ENCODE measurements at places on chromosomes 13 and 19.

GRCh38 chr13:35332134-35332533 is 144.4 kb downstream of the MAB21L1 start:
- DNase-seq, result no peak

DNA sequence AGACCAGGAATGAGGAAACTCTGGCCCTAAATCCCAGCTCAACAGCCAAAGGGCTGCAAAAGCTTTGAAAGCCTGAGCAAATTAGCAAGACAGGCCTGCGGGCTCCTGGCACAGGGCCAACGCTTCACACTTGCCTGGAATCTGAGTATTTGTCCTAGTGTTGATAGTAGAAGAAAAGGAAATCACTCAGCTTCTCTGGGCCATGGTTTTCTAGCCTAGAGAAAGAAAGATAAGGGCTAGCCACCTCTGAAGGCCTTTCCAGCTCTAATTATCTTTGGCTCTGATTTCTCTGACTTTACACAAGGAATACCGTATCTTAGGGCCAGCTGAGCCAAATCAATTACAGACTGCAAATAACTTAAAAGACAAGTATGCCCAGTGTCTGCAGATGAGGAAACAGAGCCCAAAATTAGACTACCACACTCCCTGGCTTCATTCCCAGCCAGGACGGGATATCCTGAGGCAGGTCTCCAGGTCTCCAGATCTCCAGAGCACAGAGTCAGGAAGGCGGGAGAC is 69.6 kb downstream of the STK24 start:
- DNase-seq, result peak; percentile 37

- peak; percentile 28 for DNase-seq
Measured at GRCh38 chr19:4597975-4598671, 38.6 kb upstream of the SEMA6B start.

DNA sequence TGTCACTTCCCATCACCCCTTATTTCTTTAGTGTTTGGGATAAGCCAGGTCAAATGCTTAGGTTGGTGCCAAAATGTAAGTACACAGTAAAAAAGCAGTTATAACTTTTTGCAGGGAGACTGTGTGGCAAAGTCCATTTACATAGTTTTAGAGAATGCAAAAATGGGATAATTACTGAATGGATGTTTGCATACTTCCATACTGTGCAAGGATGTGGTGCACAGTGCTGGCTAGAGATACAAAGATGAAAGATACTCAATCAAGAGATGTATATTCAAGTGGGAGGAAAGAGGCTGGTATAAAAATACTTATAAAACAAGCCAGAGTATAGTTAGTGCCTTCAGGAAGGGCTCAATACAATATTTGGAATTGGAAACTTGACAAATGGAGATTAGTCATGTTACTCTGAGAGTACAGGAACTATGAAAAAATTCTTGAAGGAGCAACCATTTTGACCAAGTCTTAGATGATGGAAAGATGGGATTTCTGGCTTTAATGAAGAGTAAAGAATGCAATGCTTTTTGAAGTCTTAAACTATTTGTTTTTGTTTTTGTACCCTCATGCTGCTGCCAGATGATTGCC is 8.0 kb downstream of the PDS5B start:
- no peak for DNase-seq

DNA sequence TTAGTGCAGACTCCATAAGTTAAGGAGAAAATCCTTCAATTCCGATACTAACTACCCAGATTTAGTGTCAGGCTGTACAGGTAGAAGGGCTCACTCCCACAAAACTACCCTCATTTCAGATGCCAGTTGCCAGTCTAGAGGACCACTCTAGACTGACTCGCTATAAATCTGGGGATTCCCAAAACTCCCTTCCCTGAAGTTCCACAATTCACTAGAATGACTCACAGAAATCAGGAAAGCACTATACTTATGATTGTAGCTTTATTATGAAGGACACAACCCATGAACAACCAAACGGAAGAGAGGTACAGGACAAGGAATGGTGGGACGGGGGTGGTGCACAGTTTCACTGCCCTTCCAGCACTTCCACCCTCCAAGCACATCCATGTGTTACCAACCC is 321.2 kb downstream of the DIAPH3 start:
- no peak for DNase-seq

GRCh38 chr19:940591-941291 is 14.9 kb downstream of the ARID3A start:
- DNase-seq, result peak; percentile 36

DNA sequence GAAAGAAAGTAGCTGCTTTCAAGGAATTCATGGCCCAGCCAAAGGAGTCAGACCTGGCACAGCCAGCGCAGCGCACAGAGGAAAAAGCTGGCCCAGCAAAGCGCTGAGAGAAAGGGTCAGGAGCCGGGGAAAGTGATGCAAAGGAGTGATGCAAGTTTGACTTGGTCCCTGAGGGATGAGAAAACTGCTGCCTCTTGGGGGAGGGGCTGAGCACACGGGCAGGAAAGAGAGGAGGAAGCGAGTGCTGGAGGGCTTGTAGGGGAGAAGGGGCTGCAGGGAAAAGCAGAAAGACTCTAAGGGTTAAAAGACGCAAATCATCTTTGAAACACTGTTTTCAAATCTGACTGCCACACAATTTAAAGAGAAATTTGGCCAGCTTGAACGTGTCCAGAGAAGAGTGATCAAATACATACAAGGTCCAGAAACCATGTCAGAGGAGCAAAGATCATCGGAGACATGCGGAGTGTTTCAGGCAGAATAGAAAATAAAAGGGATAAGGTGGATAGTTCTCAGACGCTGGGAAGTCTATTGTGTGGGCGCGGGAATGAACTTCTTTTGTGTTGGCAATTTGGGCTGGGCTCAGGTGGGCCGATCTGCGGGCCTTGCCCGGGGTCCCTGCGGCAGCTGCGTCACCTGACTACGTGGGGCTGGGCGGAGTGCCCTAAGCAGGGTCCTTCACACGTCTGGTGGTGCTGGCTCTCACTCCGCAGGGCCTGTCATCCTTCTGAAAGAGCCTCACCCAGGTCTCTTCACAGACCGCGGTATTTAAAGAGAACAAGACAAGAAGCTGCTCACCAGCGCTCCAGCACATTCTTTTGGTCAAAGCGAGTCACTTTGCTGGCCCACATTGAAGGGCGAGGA is 18.1 kb downstream of the N4BP2L1 start:
- DNase-seq, result no peak

- DNase-seq, result no peak
Measured at GRCh38 chr13:27562457-27562856, 57.9 kb downstream of the LNX2 start.

DNA sequence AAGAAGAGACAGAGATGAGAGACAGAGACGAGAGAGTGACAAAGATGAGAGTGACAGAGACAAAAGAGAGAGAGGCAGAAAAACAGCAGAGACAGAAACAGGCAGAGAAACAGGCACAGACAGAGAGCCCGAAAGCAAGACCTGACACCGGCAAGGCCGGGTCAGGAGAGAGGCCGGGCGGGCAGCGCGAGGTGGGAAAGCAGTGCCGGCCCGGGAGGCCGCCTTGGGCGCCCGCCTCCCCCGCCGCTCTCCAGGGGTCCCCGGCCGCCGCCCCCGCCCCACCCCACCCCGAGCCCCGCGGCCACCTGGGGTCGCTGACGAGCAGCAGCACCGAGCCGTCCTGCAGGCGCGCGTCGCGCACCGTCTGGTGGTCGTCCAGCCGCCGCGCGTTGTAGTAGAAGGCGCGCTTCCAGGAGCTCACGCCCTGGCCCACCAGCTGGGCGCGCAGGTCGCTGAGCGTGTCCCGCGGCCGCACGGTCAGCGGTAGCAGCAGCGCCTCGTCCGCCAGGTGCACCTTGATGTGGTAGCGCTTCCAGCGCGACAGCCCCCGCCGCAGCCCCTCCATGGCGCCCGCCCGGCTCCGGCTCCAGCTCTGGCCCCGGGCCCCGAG is at the start of gene TINCR:
TSS of gene TINCR (minus strand) at position 594 of the 610 bp plus-strand sequence.
- DNase-seq, result no peak

DNA sequence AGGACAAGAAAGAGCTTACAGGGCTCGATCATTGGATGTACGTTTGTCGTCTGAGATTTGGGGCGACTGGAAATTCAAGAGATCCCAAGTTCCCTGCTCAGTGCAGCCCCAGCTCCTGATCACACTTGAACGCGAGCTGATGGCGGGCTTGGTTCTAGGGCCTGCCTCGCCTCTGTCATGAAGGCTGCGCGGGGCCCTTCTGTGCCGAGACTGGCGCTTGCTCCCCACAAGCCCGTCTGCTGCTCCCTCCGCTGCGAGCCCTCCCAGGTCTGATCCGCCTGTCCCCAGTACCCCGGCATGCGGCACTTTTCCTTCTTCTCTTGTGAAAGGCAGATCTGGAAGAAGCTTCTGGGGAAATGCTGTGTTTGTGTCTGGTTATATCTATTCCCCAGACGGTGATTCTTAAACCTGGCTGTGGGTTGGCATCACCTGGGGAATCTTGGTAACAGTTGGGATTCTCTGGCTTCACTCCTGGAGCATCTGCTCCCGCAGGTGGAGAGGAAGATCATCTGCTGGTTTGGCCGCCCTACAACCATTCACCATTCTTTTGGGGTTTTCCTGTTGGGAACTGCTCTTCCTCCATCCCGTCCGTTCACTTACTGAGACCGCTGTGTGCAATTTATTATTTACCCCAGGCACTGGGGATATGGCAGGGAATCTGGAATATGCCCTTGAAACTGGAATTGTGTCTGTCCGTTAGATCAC is 43.6 kb downstream of the SIPA1L3 start:
- DNase-seq, result no peak

DNA sequence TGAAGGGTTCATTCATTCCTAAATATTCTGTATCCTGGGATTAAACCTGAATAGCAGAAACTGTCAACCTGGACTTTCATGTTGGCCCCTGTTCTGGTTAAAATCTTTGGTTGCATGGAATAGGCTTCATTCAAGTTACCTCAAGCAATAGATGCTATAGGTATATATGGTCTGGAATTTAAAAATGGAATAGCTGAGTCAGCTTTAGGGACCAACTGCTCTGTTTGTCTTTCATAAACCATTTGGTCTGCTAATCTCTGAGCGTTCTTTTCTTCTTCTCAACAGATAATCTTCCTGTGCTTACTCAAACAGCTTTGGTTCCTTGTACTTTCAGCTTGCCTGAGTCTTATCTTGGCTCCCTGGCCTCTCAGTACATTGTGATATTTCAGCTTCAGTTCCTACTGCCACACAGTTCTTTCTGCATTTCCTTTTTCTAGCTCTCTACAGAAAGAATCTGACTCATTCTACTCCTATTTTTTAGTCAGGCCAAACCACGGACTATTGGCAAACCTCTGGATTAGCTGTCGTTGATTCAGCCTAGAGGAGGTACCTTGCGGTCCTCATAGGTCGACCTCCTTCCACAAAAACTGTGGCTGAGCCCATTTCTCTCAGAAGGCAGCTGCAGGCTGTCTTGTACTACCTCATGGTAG is 35.9 kb upstream of the MAB21L1 start:
- no peak for DNase-seq

DNA sequence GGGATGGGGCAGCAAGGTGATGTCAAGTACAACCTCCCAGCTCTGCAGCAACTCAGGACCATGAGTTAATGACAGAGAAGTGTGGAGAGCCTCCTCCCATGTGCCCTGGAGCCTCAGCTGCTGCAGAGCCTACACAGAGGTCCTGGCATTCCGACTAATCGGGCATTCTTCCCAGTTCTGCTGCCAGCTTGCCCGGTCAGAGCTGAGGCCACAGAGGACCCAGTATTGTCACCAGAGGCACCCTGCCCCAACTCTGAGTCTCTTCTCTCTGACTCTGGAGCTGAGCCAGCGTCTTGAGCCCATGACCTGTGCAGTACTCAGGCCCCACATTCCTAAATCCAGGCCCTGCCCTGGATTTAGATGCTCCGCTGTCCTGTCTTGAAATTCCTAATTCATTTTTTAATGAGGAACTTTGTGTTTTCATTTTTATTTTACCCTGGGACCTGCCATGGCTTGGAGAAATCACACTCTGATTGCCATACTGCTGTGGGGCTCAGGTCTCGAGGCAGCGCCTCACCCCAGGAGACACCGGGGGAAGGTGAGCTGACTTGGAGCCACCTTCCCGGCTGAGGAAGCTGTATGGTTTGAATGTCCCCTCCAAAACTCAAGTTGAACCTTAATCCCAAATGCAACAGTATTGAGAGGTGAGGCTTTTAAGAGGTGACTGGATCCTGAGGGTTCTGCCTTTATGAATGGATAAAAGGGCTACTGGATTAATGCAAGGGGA is 144.9 kb upstream of the ZNF507 start:
- no peak for DNase-seq

- no peak for DNase-seq
Measured at GRCh38 chr19:48920949-48921348, 12.6 kb upstream of the DHDH start.

DNA sequence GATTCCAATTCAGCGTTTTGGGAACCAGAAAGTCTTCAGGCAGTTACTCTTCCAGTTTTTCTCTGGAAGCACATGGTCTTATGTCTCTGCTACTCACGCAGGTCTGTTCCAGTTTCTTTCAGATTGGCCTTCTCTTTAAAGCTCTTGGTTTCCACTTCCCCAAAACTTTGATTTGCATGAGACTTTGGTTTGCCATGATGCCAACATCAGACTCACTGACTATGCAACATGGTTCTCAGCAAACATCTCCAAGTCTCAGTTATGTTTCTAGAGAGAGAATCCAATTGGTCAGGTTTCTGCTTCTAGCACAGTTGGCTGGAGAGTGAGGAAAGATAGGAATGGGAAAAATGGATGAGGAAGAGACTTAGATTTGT is 3.1 kb downstream of the AKAP11 start:
- no peak for DNase-seq

DNA sequence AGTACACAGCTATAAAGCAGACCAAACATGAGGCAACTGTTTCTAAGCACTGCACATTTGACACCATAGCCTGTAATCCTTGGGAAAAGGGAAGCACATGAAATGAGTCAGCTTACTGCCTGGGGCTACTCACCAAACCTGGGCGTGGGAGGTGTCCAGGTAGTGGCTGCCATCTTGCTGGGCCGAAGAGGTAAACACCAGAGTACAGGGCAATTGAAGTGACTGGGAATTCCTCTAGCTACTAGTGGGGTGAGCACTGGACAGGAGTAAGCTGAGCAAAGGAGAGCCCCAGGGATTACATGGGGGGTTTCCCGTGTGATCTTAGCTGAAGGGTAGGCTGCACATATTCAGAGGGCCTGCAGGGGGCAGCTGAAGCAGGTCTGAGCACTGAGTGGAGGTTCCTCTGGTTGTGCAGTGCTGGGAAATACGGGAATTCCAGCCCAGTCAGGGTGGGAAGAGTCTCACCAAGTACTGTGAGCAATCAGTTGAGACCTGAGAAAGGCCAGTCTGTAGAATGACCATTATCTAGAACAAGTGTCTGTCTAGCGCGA is 140.5 kb downstream of the SLC7A1 start:
- no peak for DNase-seq

DNA sequence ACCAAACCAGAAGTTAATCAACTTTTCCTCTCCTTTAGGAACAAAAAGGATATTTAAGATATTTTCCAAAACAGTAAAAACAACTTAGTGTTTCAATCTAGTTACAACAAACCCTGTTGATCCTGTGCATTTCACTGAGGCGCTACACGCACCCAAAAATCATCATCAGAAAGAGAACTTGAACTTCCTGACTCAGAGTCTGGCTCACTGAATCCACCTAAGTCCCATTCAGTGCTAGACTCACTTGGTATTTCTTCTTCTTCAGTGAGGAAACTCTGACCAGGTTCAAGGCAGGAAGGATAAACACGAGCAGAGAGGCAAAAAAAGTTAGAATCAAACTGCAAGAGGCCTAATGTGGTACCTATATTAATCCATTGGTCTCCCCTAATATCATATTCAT is 2.2 kb downstream of the KBTBD6 start:
- DNase-seq, result no peak
